ENCODE measurements at places on chromosomes 7 and 10.
A peak's percentile ranks its signal among the peaks of the same experiment; 100 is the strongest.

DNA sequence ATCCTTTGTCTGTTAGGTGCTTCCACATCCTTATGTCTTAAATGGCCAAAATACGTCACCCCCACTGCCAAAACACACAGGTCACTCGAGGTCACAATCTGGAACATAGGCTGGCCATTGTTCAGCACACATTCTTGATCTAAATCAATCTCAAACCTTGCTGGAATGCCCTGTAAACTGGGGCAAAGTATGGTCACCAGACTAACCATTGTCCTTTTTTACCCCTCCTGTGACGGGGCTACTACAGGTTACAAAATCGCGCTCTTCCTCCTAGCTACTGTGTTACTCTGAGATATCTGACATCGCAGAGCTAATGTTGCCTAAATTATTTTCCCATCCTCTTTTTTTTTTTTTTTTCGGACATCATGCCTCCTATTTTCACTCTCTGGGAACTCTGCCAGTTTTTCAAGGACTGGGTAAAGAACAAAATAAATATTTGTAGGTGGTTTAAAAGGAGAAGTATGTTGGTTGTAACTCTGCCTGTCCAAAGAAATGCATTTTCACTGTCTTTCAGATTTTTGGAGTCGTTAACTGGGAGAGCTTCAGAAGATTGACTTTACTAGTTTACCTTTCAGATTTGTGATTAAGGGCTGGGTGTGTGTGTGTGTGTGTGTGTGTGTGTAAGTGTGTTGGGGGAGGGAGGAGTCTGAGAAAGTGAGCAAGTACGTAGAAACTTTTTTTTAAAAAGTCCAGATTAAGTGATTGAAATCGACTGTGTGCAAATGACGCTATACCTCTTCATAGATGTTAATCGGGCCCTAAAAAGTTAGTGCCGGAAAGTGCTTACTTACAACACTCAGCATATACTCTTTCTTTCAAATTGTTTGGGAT lies 942 bp upstream of the KIAA1217 start:
- DNase-seq: no peak

DNA sequence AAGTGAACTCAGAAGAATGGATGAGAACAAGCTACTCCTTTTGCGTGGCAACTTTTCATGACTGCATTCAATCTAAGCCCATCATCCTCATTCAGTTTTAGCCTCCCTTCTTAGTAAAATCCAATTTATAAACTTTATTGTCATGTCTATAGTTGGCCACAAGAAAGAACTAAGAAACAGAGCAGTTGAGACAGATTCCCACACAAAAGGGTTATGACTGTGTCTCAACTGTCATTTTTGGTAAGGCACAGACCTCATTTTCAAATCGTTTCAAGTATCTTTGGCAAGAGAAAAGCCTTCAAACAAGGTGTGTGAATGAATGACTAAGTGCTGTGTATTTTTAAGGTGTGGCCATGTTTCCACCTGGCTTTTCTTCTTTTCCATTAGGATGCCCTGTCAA lies 84.2 kb upstream of the CREB5 start:
- DNase-seq: no peak

DNA sequence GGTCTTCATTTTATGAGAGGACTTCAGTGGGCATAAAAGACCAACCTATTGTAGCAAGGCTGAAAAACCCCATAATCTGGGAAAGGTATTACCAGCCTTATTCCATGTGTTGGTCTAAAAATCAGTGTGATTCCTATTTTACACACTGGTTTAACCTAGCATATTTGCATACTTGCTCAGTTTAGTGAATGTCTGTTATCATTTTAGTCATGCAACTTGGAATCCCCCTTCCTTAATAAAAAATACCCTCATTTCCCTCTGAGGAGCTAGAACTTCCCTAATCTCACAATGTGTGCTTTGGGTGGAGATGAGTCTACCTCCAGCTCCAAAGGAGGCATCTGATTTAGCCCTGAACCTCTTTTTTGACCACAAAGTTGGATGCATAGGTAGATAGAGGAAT lies 312.8 kb upstream of the SORCS1 start:
- no peak for DNase-seq

GRCh38 chr7:99143521-99143852 lies 421 bp downstream of the SMURF1 start:
- DNase-seq: peak; percentile 34

DNA sequence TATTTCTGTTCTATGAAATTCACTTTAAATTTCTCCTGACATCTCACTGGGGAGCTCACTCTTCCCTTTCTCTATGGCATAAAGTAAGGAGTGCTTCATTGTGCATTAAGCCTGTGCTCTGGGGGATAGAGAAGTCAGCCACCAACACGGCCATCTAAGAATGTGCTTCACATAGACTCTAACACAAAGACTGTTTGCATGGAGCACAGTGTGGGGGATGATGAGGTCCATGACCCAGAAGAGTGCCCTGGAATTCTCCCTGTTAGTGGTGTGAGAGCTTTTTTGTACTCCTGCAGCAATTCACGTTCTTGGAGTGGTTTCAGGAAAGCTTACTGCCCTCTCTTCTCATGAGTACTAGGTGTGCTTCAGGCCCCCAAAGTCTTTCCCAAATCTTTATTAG lies 43.9 kb upstream of the PDZD8 start:
- DNase-seq: no peak

DNA sequence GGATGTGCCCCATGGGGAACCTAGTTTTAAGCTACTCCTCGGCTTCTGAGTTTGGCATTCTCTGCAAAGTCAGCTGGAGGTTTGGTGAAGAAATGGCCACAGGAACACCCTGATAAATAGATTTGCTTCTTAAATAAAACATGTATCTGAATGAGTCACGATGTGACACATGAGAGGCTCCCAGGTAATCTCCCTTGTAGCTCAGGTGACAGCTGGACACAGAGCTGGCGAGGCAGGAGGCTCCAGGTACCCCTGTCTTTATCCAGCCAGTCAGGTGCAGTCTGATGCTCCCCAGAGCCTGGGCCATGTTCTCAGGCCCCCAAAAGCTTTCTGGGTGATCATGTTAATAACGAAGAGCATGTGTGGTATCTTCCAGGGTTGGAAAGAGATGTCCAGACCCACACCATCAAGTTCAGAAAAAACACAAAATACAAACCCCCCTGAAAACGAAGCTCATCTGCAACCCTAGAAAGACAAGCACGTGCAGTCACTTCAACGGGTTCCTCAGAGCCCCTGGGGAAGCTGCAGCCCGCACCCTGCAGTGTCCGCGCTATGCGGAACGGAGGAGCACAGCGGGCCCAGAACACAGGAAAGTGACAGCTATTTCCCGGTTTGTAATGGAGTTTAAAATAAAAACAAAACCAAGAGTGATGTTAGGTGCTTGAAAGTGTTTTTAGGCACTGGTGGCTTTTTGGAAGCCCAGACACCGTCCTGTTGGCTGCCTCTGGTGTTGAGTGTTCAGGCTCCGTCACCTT lies 69.4 kb downstream of the ZRANB1 start:
- no peak for DNase-seq

- no peak for DNase-seq
These were observed 50.8 kb upstream of the AOAH start for GRCh38 chr7:36775061-36775620.

GRCh38 chr7:99193527-99194220 lies 14.2 kb downstream of the KPNA7 start:
- DNase-seq: no peak

DNA sequence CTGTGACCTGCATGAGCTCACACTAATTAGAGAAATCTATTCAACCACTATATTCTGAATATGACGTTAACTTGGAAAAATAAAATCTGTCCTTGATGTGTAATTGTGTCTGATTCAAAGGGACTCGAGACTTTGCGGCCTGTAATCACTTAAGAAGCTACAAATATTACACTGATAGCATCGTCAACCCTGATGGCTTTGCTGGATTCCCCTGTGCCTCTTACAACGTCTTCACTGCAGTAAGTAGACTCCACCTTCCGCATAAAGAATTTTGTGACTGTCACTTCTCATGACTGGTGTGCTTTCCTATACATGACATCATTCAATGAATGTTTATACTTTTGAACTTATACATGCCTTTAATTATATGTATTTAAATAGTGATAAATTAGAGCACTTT lies 10.1 kb downstream of the PNLIP start:
- DNase-seq: no peak

- DNase-seq: peak; percentile 68
These were observed 70.6 kb downstream of the LHPP start for GRCh38 chr10:124532106-124532641.

DNA sequence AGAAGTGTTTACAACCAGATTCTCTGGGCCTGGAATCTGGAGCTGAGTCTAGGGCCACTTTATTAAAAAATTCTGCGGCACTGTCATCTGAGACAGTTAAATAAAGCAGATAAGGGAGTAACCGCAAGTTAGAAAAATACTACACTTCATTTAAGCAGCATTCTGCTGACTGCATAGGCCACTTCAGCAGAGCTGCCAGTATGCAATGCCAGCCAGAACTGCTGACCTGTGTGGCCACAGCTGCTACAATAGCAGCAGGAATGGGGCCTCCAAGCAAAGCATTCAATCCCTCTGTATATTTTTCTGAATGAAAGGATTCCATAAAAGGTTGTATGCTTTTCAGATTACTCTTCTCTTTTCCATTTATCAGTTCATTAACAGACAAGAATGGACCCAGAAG lies 136.0 kb downstream of the COL28A1 start:
- DNase-seq: no peak

GRCh38 chr10:26997610-26998009 lies 102.7 kb downstream of the ANKRD26 start:
- no peak for DNase-seq

GRCh38 chr7:40489844-40490602 lies 355.2 kb downstream of the SUGCT start:
- DNase-seq: no peak

- DNase-seq: no peak
These were observed 16.4 kb downstream of the HIP1 start for GRCh38 chr7:75722373-75722772.

DNA sequence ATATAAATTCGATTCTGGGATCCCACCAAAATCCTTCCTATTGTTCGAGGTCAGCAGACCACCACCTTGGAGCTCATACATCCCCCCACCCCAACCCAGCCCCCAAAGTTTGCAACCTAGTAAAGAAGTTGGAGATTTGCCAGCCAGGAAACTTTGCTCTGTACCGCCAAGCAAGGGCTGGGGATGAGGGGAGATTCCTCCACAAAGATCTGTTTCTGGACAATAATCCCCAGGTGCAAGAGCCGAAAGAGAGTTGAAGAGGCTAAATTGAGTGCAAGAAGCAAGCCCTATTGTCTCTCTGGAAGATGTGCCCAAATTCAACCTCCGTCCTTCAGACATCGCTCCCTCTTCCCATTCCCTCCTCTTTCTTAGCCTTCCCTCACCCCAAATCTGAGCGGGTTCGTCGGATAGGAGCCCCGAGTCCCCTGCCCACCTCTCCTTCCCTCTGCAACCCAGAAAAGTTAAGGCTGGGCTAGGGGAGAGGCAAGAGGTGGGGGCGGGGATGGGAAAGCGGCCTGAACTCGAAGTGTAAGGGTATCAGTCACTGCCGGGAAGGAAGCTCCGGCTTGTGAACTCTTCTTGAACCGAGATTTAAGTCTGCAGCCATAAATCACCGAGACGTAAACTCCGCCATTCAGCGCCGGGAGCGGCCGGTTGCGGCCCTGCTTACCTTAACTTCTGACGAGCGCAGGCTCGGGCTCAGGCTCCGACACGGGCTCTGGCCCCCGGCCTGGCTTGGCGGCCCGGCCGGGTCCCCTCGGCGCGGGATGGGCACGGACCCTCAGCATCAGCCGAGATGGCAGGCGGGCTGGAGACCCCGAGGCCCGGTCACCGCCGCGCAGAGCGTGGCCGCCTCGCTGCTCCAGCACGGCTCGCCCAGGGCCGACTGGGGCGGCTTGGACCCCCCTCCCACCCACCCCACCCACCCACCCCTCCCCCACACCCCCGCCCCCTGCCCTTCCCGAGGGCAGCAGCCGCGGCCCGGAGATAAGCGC lies 10.8 kb upstream of the HOXA2 start:
- DNase-seq: no peak

DNA sequence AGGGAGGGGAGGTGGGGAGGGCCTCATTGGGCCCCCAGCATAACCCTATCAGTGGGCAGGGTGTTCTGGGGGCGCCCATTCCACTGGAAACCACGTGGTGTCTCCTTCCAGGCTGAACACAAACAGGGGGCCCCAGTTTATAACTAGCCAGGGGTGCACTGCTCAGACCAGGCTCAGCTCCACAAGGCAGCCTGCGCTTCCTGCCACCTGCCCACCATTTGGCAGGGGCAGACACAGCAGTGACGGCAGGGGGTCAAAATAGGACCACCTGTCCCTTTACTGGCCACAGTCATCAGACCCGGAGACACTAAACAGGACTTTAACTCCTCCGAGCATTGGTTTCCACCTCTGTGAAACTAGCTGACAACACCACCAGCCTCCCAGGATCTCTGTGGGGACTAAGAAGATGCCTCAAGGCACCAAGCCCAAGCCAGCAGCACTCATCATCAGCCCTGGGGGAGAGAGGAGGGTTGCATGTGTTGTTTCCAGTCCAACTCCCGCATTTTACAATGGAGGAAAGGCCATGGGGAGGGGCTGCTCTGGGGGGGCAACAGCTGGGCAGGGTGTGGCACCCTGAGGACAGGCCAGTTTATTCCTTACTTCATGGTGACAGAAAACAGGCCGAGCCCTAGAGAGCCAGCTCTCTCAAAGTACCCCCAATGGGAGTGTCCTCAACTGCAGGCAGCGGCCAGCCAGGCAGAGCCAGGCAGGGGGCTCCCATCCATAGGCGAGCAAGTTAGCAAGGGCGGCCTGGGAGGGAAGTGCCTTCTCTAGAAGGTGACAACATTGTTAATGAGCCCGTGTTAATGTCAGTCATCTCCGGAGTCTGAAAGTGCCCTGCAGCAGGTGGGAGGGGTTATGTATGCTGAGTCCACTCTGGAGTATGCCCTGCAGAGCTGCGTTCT lies 127.6 kb downstream of the TNS3 start:
- DNase-seq: no peak

DNA sequence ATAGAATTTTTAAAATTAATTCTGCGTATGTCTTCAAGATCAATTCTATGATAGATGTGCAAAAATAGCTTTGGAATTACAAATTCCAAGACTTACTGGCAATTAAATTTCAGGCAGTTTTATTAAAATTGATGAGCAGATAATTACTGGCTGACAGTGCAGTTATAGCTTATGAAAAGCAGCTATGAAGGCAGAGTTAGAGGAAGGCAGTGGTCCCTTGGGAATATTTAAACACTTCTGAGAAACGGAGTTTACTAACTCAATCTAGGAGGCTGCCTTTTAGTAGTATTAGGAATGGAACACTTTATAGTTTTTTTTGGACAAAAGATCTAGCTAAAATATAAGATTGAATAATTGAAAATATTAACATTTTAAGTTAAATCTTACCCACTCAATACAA lies 70.8 kb downstream of the CFTR start:
- no peak for DNase-seq

GRCh38 chr10:127485153-127485857 lies 63.8 kb upstream of the NPS start:
- DNase-seq: no peak
